ENCODE measurements at places on chromosomes 16 and 17.
A peak's percentile ranks its signal among the peaks of the same experiment; 100 is the strongest.

- peak; percentile 30 for DNase-seq
Measured at GRCh38 chr17:6507535-6507934, 48.8 kb downstream of the PITPNM3 start.

DNA sequence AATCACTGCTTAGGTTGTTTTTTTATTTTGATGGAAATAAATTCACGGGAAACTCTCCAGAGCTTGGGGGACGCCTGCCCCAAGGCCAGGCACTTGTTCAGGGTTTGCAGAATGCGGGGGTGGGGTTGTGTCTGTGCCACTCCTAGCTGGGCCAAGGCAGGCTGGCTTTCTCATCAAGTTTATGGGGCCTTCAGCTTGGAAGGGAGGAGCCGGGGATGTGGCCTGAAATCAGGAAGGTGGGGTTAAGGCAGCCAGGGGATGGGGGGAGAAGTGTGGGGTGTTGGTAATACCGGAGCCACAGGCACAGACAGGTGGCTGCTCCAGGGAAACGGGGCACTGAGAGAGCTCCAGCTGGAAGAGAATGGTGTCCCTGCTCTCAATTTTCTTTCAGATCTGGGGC lies 1.7 kb upstream of the CHAD start:
- no peak for DNase-seq

DNA sequence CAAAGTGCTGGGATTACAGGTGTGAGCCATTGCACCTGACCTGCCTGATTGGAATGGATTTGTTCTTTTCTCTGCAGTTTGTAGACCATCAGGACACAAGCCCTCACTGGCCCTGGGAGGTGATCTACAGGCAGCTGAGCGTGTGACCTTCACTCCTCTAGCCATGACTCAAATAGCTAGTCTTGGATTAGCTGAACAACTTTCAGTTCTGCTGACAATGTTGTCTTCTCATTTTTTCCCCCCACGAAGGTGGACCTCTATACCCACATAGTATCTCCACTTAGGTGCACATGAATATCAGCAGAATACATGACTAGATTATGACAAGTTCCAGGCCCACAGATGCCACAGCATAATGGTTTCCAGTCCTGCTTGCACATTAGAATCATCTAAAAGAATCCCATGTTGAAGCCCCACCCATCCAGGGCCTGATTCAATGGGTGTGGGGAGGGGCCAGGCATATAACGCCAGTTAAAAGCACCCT lies 36.8 kb downstream of the HS3ST3B1 start:
- no peak for DNase-seq

DNA sequence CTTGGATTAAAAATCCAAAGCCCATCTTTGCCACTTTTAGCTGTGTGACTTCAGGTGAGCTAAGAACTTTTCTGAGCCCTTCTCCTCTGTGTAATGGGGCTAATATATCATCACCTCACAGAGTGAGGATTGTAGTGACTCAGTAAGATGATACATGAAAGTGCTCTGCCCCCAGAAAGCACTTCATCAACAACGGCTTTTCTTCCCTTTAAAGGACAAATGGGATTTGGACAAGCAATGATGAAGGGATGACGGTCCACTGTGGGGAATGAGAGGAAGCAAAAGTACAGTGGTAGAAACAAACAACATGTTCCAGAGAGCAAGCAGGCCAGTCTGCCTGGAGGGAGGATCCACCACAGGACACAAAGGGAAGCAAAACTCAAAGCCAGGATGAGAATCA lies 14.3 kb upstream of the TMED6 start:
- no peak for DNase-seq

DNA sequence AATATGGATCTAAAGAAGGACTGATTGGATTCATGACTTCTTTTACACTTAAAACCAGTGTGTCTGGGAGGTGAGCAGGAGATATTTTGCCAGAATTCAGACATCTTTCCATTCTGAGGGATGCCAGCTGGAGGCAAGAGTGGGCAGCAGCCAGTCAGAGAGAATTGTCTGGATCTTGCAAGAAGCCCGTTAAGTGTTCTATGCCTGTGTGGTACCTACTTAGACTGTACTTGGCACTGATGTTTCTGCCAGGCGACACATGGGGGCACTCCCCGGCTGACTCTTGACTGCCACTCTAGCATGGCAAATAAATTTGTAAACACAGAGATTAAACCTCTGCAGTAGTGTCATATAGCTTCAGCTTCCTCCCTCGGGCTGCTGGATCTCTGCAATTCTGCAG lies 247.7 kb downstream of the UTP18 start:
- DNase-seq, result no peak

GRCh38 chr17:82262344-82262743 lies 11.2 kb downstream of the CSNK1D start:
- no peak for DNase-seq

Data from muscle of arm (tissue), 14 donors.